Liver (tissue), 10 donors: ENCODE measurements at places on chromosomes 3 and 15. TPM values are rescaled to one million over a fixed set of nuclear protein-coding genes. Genes with fewer than 3 reads are reported as not detected.

- DNase-seq = no peak
Measured at GRCh38 chr3:140505876-140506275, 172.0 kb upstream of the TRIM42 start.

DNA sequence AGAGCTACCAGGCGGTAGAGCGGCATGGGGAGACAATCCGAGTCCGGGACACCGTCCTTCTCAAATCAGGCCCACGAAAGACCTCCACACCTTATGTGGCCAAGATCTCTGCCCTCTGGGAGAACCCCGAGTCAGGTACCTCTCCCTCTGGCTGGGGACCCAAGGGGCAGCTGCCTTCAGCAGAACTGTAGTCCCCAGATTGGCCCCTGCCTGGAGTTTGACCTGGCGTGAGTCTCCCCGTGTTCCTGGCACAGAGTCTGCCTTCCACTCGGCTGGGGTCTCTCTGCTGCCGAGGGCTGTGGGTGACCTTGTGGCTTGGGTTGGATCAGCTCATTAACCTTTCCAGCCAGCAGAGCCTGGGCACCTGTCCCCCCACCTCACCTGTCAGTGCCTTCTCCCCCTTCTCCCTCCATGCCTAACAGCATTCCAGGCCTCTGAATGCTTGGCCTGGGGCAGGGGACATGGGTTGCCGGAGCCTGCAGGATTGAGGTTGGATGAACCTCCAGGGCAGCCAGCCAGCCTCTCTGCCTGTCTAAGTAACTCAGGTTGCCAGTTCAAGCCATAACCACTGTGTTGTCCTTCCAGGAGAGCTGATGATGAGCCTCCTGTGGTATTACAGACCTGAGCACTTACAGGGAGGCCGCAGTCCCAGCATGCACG, 6.8 kb upstream of the CHST14 start:
- no peak for DNase-seq

Gene SAMMSON
- not detected for polyA plus RNA-seq

DNA sequence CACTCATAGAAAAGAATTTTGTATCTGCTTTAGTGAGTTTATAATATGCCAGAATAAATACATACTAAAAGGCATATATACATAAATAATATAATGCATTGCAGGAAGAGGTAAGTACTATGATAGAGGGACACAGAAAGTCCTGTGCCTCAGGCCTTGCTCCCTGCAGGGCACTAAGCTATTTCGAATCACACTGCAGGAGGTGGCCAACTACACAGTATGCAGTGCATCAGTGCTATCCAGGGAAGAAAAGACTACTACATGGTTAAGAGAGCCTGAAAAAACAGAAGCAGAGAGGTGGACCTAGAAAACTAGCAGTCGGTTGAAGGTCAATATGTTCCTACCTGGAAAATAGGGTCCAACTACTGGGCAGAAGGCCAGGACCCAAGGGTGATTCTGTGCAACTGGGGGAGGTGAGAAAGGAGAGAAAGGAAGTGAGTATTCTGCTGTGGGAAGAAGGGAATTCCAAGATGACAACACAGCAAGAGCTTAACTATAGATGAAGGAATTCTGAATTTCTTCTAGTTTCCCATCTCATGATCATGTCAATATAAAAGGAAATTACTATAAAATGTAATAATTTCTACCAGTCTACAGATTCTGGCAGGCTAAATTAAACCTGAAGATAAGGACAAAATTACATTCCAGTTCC, 218.0 kb downstream of the ZBTB20 start:
- DNase-seq = no peak

GRCh38 chr3:149819432-149819831, 6.4 kb downstream of the RNF13 start:
- DNase-seq = no peak

- DNase-seq = no peak
Measured at GRCh38 chr15:26729581-26729980, 43.3 kb downstream of the GABRB3 start.

- no peak for DNase-seq
Measured at GRCh38 chr15:57288926-57289580, 87.3 kb upstream of the CGNL1 start.

Gene SCAMP5
- polyA plus RNA-seq = 5.6 TPM

DNA sequence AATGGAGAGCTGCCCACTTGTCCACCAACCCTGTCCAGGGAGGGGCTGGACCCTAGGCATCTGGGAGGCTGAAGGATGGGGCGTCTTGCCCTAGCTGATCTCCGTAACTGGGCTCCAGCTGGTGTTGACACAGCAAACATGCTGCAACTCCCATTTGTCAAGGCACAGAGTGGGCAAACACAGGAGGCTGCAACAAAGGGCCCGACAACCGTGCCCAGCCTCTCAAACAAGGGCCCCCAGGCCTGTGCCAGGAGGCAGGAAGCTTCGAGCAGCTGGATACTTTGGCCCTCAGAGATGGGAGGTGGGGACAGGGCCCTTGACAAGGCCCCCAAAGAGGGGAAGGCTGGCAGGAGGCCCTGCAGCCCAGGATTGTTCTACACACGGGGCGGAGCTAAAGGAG, 64.2 kb upstream of the TMEM115 start:
- no peak for DNase-seq

GRCh38 chr3:58529516-58530353, 7.3 kb downstream of the ACOX2 start:
- no peak for DNase-seq

Gene THOC7
- polyA plus RNA-seq = 23.5 TPM

Gene CCDC13
- polyA plus RNA-seq = 1.4 TPM

- DNase-seq = no peak
Measured at GRCh38 chr3:95453242-95453641, 1361.2 kb upstream of the EPHA6 start.

DNA sequence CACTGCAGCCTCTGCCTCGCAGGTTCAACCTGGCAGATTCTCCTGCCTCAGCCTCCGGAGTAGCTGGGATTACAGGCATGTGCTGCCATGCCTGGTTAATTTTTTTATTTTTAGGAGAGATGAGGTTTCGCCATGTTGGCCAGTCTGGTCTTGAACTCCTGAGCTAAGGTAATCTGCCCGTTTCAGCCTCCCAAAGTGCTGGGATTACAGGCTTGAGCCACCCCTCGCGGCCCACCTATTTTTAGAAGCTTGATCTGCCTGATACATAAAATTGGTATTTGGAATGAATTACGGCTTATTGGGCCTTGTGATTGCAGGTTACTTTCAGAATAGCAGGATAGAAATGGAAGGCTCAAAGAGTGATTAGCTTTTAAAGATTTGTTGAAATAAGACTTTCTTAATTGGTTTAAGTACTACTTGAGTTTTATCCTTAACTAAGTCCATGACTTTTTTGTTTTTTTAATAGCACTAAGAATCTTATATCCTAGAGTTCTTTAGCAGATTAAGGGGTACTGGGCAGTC, 25.0 kb downstream of the GMPS start:
- DNase-seq = no peak

GRCh38 chr15:83514584-83514983, 67.4 kb downstream of the SH3GL3 start:
- no peak for DNase-seq

Gene CCDC39
- polyA plus RNA-seq = 0.08 TPM

Gene SLITRK3
- 4.2 TPM for polyA plus RNA-seq

GRCh38 chr15:72368325-72368724, 7.5 kb downstream of the HEXA start:
- no peak for DNase-seq

GRCh38 chr3:120420360-120420759, 30.4 kb downstream of the FSTL1 start:
- no peak for DNase-seq

DNA sequence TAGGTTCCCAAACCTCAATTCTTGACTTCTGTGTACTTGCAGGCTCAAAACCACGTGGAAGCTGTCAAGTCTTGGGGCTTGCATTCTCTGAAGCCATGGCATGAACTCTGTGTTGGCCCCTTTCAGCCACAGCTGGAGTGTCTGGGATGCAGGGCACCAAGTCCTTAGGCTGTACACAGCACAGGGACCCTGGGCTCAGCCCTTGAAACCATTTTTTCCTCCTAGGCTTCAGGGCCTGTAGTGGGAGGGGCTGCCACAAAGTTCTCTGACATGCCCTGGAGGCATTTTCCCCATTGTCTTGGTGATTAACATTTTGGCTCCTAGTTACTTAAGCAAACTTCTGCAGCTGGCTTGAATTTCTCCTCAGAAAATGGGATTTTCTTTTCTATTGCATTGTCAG, 135.4 kb downstream of the ATG7 start:
- DNase-seq = no peak

DNA sequence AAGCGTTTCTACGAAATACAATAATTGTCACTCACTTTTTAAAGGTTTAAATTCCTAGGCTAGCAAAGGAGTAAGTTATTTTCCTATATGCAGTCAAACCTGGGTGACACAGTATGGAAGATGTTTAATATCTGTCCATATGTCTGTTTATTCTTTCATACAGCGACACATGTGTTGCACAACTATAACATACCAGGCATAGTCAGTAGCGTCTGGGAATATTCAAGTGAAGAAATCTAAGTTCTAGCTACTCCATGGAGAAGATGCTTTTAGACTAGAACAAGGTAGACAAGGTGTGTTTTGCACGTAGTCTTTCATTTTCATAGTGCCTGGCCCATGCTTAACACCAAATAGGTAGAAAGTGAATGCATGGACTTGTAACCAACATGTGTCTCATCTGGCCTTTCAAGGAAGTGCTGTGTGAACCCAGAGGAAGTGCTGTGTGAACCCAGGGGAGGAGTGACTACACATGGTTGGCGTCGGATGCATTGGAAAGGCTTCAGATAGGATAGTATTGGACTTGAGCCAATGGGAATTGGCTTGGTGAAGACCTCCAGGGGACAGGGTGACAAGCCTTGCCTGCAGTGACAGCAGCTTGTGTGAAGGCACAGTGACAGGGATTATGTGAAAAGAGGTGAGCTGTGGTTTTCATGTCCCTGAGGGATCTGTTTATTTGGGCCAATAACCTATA, 267.0 kb downstream of the PTPRG start:
- DNase-seq = no peak

DNA sequence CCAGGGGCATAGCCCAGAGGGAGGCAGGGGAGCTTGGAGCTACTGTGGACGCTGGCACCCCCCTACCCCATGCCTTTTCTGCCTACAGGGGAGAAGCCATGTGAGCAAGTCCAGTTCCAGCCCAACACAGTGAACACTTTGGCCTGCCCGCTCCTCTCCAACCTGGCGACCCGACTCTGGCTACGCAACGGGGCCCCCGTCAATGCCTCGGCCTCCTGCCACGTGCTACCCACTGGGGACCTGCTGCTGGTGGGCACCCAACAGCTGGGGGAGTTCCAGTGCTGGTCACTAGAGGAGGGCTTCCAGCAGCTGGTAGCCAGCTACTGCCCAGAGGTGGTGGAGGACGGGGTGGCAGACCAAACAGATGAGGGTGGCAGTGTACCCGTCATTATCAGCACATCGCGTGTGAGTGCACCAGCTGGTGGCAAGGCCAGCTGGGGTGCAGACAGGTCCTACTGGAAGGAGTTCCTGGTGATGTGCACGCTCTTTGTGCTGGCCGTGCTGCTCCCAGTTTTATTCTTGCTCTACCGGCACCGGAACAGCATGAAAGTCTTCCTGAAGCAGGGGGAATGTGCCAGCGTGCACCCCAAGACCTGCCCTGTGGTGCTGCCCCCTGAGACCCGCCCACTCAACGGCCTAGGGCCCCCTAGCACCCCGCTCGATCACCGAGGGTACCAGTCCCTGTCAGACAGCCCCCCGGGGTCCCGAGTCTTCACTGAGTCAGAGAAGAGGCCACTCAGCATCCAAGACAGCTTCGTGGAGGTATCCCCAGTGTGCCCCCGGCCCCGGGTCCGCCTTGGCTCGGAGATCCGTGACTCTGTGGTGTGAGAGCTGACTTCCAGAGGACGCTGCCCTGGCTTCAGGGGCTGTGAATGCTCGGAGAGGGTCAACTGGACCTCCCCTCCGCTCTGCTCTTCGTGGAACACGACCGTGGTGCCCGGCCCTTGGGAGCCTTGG, 5.6 kb downstream of the CIB1 start:
- DNase-seq = no peak

Gene ZNF774
- 0.39 TPM for polyA plus RNA-seq

Gene ANKRD63
- polyA plus RNA-seq = not detected

Gene MST1R
- 0.56 TPM for polyA plus RNA-seq

Gene C3orf49
- polyA plus RNA-seq = 0.13 TPM

Gene PLAAT1
- polyA plus RNA-seq = 0.12 TPM

Gene SLC28A1
- 14.8 TPM for polyA plus RNA-seq

DNA sequence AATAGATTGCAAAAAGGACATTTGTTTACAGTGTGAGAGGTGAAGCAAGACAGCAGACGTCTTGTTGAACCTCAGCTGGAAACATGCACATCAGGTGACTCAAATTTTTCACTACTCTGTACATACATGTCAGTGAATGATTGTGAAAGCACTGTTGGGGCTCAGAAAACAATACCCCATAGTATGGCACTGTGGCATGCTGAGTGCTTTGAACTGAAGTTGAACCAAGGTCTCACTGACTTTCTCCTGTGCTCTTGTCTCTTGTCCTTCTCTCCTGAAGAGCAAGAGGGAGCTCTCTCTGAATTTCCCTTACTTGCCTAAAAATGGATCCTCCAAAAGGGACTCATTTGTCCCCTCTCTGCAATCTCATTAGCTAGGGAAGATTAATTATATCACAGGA, 24.5 kb upstream of the NEDD4 start:
- no peak for DNase-seq
